ENCODE measurements at places on chromosomes 12 and 14.

DNA sequence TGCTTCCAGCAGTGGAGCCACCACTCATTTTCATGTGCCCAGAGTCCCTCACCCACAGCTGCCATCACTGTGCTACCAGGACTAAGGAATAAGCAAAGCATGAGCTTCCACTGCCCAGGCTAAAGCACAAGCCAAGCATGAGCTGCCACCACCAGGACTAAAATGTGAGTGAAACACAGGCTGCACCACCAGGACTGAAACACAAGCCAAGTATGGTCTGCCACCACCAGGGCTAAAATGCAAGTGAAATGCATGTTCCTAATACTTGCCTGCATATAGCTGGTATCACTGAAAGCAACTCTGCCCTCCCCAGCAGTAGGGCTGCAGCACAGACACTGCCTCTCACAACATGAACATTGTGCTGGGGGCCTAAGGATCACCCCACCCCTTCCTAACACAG, 30.0 kb downstream of the CEP83 start:
- DNase-seq = no peak

DNA sequence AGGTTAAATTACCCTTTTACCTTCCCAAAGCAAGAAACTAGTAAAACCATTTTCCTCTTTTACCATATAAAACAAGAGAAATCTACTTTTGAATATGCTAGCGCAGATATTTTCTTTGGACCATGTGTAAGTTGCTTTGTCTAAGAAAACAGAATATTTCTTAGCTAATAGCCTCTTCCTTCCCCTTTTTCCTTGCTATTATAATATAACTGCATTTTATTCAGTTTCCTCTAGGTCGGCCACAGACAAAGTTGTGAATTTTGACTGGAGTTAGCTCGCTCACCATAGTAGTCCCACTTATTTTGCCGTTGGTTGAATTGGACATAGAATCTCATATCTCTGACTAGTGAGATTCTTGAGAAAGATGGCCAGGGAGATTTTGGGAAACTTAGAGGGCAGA, 115.6 kb downstream of the PLEKHA5 start:
- no peak for DNase-seq

DNA sequence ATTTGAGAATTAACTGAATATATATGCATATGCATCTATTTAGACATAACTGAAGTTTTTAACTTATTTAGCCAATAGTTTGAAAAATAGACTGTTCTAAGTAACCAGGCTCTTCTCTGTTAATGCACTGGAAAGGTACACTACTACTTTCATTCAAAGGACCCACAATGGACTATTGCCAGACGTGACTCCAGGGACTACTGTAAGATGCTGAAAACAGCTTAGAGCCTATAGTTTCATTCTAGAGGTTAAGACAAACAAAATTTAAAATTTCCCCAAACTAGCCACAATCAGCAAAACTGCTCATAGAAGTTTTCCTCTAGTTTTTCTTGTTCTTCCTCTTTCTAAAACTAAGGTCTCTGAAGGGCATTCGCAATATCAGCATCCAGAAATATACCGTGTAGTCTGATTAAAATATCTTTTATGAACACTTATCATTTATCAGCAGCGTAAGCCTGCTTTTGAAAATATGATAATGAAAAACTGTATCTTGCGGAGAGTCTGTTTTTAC, 10.4 kb downstream of the APPL2 start:
- DNase-seq = no peak

DNA sequence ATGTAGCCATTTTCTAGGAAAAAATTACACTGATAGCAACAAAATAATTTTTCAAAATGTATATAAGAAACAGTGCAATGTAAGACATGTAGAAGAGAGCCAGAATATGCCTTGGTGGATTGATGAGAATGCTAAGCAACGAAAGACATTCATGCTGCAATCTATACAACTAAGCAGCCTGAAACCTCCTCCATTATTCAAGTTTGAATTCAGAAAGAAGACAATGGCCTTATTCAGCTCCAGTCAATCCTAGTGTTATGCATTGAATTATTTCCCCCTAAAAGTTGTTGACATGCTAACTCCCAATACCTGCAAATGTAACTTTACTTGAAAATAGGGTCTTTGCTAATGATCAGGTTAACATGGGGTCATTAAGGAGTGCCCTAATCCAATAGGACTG, 73.5 kb downstream of the BTG1 start:
- no peak for DNase-seq

- no peak for DNase-seq
Measured at GRCh38 chr12:27504507-27504906, 19.5 kb upstream of the PPFIBP1 start.

DNA sequence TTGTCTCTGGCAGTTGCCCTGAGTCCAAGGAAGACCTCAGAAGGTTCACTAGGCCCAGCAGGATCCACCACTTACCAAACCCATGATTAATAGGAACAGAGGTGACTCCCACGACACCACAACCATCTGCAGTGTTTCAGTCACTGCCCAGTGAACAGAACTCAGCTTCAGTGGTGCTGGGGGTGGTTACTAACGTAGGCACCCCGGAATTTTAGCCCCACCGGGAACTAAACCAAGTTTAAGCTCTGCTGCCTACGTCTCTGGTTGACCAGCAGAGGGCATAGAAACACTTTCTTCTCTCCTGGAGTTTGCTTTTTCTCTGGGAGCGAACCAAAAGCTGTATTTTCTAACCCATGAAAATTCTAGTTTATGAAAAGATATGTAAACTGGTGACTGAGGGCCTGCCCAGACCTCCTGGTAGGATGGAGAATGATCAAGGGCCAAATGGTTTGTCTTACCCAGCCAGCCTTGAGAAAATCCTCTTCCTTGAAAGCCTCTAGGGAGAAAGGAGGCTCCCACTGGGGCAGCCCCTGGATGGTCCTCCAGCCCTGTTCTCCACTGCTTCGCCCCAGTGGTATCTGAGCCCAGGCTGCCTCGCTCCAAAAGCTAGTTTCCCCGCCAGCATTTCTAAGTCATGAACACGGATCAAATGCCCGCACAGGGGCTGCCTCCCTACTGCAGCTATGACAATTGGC, 379.8 kb downstream of the DPF3 start:
- no peak for DNase-seq

DNA sequence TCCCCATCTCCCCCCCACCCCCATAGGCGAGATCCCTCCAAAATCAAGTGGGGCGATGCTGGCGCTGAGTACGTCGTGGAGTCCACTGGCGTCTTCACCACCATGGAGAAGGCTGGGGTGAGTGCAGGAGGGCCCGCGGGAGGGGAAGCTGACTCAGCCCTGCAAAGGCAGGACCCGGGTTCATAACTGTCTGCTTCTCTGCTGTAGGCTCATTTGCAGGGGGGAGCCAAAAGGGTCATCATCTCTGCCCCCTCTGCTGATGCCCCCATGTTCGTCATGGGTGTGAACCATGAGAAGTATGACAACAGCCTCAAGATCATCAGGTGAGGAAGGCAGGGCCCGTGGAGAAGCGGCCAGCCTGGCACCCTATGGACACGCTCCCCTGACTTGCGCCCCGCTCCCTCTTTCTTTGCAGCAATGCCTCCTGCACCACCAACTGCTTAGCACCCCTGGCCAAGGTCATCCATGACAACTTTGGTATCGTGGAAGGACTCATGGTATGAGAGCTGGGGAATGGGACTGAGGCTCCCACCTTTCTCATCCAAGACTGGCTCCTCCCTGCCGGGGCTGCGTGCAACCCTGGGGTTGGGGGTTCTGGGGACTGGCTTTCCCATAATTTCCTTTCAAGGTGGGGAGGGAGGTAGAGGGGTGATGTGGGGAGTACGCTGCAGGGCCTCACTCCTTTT, 2.7 kb downstream of the GAPDH start:
- DNase-seq = no peak

GRCh38 chr14:91778217-91778616, 46.3 kb upstream of the CATSPERB start:
- DNase-seq = no peak

- no peak for DNase-seq
Measured at GRCh38 chr12:130435331-130435730, 97.6 kb downstream of the PIWIL1 start.

GRCh38 chr14:93731753-93732152, 56.5 kb downstream of the PRIMA1 start:
- no peak for DNase-seq

- DNase-seq = no peak
Measured at GRCh38 chr14:93549595-93549994, 118.9 kb downstream of the UNC79 start.

DNA sequence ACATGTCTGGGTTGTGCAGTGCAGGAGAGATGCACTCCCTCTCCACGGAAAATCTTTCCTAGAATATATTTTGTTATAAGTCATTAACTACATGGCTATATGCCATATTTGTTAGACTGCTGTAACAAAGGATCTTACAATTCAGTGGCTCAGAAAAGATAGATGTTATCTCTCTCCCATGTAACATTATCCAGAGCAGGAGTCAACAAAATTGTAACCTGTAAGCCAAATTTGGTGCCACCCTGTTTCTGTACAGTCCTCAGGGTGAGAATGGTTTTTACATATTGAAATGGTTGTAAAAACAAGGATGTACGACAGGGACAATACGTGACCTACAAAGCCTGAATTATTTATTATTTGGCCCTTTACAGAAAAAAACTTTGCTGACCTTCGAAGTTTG, 155.5 kb downstream of the KIF21A start:
- DNase-seq = no peak

Data from left renal cortex interstitium (tissue), 4 donors.